ENCODE measurements at places on chromosomes 7 and 10. TPM values are rescaled to one million over a fixed set of nuclear protein-coding genes. Genes with fewer than 3 reads are reported as not detected.

- no peak for DNase-seq
These were observed 6.8 kb upstream of the GATA3 start for GRCh38 chr10:8047452-8048280.

- no peak for DNase-seq
These were observed 805 bp upstream of the WDFY4 start for GRCh38 chr10:48683868-48684267.

DNA sequence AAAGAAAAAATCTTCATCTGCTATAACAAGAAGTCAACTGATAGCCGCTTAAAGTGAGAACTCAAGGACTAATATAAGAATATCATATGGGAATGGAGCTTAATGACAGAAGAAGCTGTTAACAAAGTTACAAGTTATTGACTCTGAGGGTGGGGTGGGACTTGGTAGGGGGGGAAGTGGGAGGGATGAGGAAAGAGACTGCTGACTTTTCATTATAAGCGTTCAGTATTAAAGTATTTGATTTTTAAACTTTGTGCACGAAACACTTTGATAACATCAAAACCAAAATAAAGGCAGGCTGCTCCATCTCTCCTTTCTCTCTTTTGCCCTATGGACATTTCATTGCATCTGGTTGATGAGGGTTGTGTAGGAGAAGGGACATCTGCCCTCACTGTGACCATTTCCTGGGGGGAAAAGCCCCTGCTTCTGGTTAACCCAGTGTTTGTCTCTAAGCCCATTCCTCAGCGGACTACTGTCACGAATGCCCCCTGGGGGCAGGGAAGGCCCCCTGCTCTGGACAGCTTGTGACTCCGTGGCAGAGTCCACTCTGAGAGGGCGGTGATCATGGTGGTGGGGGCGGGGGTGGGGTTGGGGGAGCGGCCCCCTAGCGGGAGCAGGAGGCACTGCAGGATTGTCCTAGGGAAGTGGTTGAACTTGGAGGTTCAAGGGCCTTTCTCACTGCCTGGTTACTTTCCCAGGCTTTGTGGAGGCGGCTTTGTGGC lies 17.4 kb downstream of the SLC13A4 start:
- no peak for DNase-seq

STAMBPL1 gene
- total RNA-seq: 15.7 TPM

ALOX5 gene
- 1.7 TPM for total RNA-seq

All from activated naive CD4-positive, alpha-beta T cell treated with anti-CD3 and anti-CD28 coated beads, Interleukin-2, amount 50 U/mL, for 72 hours (primary cell).